Hematopoietic multipotent progenitor cell treated with erythropoietin and hydrocortisone succinate and interleukin-3 and kit ligand, for 15 days (in vitro differentiated cells): ENCODE measurements at places on chromosomes 4 and X.

DNA sequence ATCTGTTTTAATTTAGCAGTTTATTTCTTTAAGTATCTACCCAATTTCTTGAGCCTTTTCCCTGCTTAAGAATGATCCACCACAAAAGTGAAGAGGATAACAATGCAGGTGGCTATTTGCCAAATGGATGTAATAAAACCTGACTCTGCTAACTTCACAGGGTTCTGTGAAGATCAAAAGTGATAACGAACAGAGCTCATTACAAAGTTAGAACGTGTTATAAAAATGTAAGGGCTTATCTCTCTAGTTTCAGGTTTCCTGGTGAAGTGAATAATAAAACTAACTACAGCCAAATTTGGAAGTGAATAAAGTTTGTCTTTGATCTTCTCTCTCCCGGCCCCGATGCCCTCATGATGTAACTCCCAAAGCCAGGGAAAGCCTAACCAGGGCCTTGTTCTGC is 497.9 kb downstream of the SMARCA1 start:
- no peak for DNase-seq

DNA sequence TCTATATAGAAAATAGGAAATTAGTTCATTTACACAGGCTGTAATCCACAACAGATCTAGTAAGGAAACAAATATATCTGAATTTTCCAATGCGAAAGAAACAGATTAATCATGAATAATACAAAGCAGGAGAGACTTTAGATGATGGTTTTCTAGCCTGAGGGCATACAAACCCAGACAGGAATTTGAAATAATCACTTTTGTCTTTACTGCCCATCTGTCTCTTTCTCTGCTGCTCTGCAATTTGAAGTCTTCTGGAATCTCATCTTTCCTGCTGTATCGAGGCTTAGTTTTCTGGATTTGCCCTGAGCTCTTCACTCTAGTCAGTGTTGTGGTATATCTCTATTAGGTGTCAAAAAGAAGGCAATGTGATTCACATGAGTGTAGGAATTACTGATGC is 711.8 kb upstream of the FAM241A start:
- no peak for DNase-seq

GRCh38 chr4:10116569-10117358 is at the start of gene WDR1:
Gene WDR1 (minus strand): TSS chr4:10116799. CDS start chr4:10116666, 133 bp downstream.
- DNase-seq: peak; percentile 88

GRCh38 chr4:151738720-151739517 is 21.9 kb downstream of the GATB start:
- no peak for DNase-seq

DNA sequence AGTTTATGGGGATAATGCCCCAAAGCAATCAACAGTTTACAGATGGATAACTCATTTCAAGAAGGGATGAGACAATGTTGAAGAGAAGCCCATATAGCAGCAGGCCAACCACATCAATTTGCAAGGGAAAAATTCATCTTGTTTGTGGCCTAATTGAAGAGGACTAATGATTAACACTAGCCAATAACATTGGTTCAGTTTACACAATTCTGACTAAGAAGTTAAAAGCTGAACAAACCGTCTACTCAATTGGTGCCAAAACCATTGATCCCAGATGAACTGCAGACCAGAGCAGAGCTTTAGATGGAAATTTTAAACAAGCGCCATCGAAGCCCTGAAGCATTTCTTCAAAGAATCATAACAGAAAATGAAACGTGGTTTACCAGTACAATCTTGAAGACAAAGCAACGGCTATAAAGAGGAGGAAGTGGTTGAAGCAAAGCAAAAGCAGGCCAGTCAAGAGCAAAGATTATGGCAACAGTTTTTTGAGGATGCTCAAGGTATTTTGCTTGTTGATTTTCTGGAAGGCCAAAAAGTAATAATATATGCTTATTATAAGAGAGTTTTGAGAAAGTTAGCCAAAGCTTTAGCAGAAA is 20.5 kb upstream of the BLTP1 start:
- DNase-seq: no peak

- no peak for DNase-seq
Measured at GRCh38 chr4:108213308-108213707, 44.6 kb upstream of the LEF1 start.

DNA sequence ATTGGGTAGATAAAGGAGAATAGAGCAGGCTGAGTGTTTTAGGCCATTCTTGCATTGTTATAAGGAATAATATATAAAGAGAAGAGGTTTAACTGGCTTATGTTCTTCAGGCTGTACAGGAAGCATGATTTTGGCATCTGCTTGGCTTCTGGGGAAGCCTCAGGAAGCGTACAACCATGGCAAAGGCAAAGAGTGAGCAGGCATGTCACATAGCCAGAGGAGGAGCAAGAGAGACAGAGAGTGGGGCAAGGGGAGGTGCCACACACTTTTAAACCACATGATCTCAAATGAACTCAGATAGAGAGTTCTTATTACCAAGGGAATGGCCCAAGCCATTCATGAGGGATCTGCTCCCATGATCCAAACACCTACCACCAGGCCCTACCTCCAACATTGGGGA is 4.4 kb upstream of the METTL14 start:
- DNase-seq: no peak

DNA sequence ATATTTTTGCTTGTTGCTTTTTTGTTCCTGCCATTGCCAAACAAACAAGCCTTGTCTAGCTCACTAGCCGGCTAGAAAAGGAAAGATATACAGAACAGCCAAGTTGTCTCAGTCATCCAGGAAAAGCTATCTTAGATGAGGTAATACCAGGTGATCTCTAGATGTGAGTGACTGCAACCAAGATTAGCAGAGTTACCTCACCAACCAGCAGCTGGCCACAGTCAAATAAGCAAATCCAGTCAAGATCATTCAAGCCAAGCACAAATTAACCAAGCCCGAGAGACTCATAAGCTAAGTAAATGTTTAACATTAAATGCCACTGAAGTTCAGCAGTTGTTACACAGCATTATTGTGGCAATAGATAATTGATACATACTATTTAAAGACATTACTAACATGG is 108.6 kb downstream of the CENPC start:
- no peak for DNase-seq

DNA sequence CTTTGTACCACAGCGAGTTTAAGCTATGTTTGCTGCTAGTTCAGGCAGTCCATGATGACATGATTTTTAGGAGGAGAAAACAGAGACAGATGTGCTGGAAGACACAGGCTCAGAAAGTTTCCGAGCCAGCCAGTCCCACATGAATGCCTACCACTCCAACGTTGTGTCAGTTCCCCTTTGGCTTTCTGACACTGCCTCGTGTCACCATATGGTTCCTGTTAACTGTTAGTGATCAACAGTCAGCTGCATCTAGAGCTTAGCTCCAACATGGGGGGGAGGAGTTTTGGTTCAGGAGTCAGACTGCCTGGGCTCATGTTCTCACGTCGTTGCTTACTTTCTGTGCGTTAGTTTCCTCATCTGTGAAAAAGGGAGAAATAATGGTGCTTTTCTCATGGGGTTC is 343.7 kb downstream of the MID1IP1 start:
- DNase-seq: no peak
